ENCODE measurements at places on chromosomes 1 and 21.

- DNase-seq: no peak
Measured at GRCh38 chr1:181010789-181011188, 11.9 kb downstream of the STX6 start.

GRCh38 chr1:212568978-212569537 lies 39.5 kb upstream of the ATF3 start:
- DNase-seq: no peak

- DNase-seq: no peak
Measured at GRCh38 chr21:42423685-42424084, 20.0 kb downstream of the UBASH3A start.

- no peak for DNase-seq
Measured at GRCh38 chr1:32889731-32890278, 3.5 kb downstream of the HPCA start.

- peak; percentile 36 for DNase-seq
Measured at GRCh38 chr1:30879126-30879786, 29.3 kb downstream of the SDC3 start.

GRCh38 chr1:30418061-30418938 lies 305.1 kb downstream of the MATN1 start:
- no peak for DNase-seq
